T47D (cell line): ENCODE measurements at places on chromosomes 16 and 17.

GRCh38 chr16:67043420-67043819, 14.5 kb downstream of the CBFB start:
- no peak for DNase-seq

DNA sequence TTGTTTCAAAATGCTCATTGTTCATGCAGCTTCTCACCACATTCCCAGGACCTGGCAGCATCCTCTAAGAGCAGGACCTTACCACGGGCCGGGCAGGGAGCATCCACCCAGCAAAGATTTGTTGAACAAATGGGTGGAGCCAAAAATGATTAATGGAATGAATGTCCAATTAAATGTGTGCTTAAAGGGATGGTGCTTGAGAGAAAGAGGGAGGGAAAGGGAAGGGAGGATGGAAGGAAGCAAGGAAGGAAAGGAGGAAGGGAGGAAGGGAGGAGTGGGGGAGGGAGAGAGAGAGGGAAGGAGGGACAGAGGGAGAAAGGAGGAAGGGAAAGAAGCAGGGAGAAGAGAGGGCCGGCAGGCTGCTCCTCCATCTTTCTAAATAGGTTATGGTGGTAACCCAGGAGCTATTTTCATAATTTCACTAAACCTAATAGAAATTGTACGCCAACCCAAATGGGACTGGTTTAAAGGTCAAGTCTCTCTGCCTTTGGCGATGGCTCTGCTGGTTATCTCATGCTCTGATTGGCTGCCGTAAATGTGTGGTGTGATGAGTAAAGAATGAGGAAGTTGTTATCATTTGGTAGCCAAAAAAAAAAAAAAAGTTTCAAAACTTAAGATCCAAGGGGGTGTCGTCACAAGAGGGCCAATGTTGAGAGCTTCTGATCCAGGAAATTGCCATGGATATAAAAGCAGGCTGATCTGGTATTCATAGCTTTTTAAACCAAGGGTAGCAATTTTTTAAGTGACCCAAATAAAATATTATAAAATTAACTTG, 126.7 kb upstream of the FOXF1 start:
- peak; percentile 31 for DNase-seq

DNA sequence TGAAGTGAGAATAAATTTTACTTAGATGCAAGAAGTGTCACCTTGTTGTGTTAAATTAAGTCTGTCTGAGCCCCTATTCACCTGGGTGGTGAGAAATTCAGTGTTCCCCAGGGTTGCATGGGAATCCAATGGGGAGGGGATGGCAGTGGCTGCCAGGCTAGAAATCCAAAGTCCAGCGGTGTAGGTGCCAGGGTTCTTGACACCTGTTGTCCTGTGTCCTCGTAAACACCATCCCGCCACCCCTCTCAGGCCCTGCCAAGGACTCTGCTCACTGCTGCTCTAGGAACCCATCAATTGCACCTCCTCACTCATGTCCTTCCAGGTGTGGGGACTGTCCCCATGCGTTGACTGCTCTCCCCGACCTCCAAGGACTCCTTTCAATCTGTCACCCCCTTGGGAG, 58.9 kb downstream of the CACNG5 start:
- no peak for DNase-seq

DNA sequence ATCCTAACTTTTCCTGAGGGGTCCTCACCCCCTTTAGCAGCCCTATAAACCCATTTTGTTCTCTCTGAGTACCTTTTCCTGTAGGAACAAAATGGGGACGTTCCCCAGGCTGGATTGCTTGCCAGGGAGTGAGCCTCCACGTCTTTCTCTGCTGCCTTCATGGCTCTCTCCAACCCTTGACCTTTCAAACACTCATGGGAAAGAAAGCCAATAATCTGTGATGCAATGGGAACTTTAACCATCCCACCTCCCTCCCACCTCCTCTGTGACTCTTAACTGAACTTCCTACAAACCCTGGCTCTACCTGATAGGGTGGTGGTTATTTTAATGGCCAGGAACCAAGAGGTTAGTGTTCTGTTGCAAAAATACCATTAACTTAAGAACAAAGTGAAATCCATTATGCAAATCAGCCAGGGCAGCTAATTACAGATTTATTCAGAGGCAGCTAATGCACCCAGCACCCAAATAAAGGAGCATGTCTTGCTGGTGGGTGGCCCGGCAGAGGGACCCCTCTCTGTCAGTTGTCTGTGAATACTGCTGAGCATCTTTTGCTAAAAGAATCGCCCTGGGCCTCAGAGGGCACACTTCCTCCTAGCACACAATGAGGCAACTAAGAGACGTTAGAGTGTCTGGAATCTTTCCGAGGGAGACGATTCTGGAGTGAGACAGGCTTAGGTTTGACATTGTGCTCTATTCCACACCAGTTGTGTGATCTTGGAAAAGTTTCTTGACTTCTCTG, 3.0 kb downstream of the PIPOX start:
- DNase-seq, result no peak

- DNase-seq, result peak; percentile 42
Measured at GRCh38 chr16:11320170-11320569, 25.1 kb upstream of the RMI2 start.

DNA sequence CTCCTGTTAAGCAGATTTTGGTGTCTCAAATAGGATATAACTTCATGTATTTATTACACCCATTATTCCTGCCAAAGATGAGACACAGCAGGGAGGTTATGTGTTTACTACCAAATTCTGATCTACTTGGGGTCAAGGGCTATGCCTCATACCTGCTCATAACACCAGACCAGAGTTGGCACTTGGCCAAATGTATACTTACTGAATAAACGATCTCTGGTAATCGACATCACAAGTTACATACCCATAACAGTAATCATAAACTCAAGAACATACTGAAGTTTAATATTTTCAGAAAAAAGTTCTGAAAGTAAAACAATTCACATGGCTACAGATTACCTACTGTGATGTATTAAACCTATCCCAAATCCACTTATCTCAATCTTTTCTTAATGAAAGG, 2.9 kb downstream of the TMEM170A start:
- DNase-seq, result no peak

- DNase-seq, result no peak
Measured at GRCh38 chr17:13541032-13541480, 60.7 kb downstream of the HS3ST3A1 start.

- DNase-seq, result peak; percentile 72
Measured at GRCh38 chr16:55494994-55495421, 13.9 kb upstream of the LPCAT2 start.

GRCh38 chr17:163514-164098, 17.8 kb downstream of the DOC2B start:
- no peak for DNase-seq

- no peak for DNase-seq
Measured at GRCh38 chr17:6551356-6551755, 5.0 kb downstream of the PITPNM3 start.

DNA sequence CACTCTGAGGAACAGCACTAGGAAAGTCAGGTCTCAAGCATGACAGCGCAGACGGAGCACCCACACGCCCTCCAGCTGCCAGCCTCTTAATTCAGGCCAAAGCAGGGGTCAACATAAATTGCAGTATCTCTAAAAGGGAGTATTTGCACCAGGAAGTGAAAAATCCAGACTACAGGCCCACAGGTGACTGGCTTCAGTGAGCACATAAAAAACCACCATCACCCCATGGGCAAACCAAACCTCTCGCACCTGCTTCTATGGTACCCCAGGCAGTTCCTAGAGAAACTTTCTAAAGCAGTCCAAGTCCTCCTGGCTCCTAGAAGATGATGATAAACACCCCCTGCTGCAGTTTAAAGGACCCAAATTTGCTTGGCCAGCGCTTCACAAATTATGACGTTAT, 129.8 kb downstream of the ZNF423 start:
- no peak for DNase-seq

GRCh38 chr17:12050646-12051225, 30.1 kb downstream of the MAP2K4 start:
- DNase-seq, result no peak

GRCh38 chr17:76544546-76545365, 4.9 kb downstream of the PRCD start:
- no peak for DNase-seq

GRCh38 chr16:11976850-11977375, 379 bp downstream of the SNX29 start:
- DNase-seq, result no peak

DNA sequence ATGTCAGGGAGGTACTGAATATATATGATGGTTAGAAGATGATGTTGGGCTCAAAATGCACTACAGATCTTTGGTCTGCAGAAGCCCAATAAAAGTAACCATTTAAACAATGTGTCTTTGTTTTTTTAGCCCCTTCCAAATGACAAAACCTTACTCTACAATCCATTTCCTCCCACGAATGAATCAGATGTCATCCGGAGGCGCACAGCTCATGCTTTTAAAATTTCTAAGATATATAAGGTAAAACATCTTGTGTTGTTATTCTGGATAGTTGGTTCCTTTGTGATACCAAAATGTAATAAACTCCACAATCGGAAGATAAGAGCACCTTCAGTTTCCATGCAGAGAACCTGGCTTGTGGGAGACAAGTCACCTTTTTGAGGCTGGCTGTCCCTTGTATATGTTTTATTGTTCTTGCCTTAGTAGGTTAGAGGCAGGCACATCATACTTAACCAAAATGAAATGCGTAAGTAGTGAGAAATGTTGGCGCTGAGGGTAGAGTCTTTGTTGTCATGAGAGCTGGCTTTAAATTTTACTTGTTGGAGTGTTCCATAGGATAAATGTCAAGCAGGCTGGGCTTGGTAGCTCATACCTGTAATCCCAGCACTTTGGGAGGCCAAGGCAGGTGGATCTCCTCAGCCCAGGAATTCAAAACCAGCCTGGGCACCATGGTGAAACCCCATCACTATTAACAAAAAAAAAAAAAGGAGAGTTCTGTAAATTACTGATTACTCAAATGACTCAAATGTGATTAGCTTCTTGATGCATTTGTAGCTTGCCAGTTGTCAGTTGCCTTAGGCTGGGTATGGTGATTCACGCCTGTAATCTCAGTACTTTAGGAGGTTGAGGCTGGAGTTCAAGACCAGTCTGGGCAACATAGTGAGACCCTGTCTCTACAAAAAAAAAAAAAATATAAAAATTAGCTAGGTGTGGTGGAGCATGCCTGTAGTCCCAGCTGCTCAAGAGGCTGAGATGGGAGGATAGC, 19.7 kb upstream of the SNTB2 start:
- DNase-seq, result no peak

- DNase-seq, result no peak
Measured at GRCh38 chr16:52515068-52515671, 31.8 kb downstream of the TOX3 start.

GRCh38 chr16:2040041-2040786, 7.4 kb downstream of the NTHL1 start:
- no peak for DNase-seq

DNA sequence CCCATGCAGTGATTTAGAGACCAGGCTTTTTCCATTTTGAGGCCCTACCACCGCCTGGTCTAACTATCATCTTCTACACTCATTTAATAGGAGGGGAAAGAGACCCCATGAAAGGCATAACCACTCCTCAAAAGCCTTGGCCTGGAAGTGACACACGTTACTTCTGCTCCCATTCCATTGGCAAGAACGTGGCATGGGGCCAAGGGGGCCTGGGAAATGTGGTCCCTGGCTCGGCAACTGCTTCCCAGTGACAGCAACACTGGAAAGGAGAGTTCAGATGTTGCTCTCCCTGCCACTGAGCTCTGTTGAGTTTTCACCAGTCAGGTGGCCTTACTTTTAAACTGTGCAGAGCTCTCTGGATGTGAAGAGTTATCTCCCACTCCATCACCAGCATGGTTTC, 45.2 kb upstream of the MAP3K14 start:
- no peak for DNase-seq

DNA sequence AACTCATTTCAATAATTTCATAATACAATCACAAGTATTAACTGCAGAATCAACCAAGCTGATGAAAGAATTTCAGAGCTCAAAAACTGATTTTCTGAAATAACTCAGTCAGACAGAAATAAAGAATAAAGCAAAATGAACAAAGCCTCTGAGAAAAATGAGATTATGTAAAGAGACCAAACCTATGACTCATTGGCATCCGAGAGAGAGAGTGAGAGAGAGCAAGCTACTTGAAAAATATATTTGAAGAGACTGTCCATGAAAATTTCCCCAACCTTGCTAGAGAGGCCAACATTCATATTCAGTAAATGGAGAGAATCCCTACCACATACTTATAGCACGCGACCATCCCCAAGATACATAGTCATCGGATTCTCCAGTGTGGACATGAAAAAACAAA, 1376.4 kb downstream of the CDH11 start:
- DNase-seq, result no peak

GRCh38 chr17:48547808-48548522, 3.1 kb upstream of the HOXB2 start:
- no peak for DNase-seq

- no peak for DNase-seq
Measured at GRCh38 chr16:28187595-28188004, 24.2 kb downstream of the XPO6 start.

DNA sequence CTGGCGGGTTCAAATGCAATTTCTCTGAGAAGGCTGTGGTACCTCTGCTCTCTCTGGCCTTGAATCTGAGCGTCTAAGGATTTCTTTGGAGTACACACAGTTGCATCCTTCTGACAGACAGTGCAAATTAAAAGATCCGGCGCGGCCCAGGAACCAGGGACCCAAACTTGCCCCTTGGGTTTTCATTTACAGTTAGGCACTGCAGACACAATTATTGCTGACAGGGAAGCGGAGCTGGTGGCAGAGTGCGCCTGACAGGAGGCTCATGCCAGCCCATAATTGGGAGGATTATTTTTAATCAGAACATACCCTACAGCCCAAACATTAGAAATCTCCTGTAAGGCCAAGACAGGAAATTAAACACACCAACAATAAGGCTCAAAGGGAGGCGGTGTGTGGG, 1023.4 kb upstream of the RBFOX1 start:
- no peak for DNase-seq

DNA sequence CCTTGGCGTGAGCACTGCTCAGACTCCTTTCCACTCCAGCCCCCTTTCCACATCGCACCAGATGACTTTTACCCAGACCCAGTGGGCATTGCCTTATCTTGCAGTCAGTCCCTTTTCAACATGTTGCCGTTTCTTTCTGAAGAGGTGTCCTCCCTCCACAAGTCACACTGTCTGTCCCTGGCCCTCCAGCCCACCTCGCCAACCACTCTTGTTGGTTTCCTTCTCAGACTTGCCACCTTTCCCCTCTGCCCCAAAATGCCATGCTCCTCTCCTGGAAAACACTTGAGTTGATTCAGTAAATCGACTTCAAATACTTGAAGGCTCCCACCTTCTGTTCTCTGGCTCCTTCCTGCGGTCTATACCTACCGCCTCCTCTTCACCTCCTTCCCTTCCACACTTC, 7.5 kb upstream of the ADAM11 start:
- DNase-seq, result no peak

GRCh38 chr17:56351675-56352074, 198.4 kb downstream of the ANKFN1 start:
- DNase-seq, result no peak

GRCh38 chr17:81740395-81740961, 28.4 kb downstream of the SLC25A10 start:
- DNase-seq, result no peak

DNA sequence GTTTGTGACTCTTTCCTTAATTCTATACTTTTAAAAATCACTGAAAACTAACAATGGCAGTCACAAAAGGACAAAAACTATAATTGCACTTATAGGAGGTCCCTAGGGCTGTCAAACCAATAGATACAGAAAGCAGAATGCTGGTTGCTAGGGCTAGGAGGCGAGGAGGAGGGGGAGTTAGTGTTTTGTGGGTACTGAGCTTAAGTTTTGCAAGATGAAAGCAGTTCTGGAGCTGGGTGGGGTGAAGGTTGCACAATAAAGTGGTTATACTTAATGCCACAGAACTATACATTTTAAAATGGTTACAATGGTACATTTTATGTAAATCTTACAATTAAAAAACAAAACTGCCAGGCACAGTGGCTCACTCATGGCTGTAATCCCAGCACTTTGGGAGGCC, 27.3 kb downstream of the NUBP1 start:
- DNase-seq, result no peak
